Osteocyte (in vitro differentiated cells): ENCODE measurements at places on chromosomes 11 and 22.

GRCh38 chr11:74826901-74827300 is 78.3 kb downstream of the RNF169 start:
- no peak for DNase-seq

GRCh38 chr22:23070418-23071229 is at the start of gene GNAZ:
GNAZ (plus strand) TSS chr22:23070519; CDS start chr22:23095696, 25,177 bp downstream.
- no peak for DNase-seq

DNA sequence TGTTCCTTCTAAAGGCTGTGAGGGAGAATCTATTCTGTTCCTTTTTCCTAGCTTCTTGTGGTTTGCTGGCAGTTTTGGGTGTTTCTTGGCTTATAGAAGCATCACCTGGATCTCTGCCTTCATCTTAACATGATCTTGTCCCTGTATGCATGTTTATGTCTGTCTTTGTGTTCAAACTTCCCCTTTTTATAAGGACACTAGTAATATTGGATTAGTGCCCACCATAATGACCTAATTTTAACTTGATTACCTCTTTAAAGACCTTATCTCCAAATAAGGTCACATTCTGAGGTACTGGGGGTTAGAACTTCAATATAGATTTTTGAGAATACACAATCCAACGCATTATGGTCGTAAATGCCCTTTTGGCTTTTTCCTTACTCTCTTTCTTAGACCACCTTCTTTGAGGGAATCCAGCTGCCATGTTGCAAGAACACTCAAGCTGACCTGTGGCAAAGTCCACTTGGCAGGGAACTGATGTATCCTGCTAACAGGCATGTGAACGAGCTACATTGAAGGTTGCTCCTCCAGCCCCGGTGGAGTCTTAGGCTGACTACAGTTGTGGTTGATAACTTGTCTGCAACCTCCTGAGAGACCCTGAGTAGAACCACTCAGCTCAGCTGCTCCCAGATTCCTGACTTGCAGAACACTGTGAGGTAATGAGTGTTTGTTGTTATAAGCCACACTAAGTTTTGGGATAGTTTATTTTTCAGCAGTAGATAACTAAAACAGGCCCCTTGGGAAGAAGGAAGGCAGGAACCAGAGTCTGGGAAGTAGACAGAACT is 127.1 kb upstream of the OR9Q1 start:
- peak; percentile 27 for DNase-seq

DNA sequence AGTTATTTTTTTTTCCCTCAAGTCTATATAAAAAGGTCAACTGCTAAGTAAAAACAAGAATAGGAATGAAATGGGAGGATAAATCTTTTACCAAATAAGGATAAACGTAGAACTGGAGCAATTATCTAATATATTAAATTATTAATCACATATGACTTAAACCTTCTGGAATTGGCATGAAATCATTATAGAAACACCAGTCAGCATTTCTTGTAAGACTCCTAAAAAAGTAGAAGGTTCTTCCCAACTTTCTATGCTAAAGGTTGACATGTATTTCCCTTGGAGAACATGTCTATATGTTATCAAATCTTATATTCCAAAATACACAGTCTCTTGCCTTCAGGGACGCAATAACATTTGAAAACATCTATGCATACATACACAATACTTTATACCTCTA is 143.2 kb downstream of the SBF2 start:
- DNase-seq, result no peak

GRCh38 chr22:29060251-29060869 is 1.3 kb downstream of the C22orf31 start:
- DNase-seq, result no peak

DNA sequence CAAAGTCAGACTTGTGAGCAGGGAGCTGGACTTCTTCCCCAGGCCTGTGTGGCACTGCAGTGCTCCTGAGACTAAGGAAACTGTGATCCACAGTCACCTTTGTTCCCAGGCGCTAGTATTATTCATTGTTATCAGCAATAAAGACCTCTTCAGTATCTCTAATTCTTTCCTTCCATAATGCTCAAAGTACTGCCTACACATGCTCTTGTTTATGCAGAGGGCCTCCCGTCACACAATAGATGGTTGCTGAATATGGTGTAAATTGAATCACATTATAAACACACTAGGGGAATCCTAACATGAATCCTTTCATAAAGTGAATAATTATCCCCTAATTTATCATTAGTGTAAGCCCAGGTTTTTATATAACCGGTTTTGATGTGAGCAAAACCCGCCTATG is 493.3 kb downstream of the BUD13 start:
- DNase-seq, result no peak

GRCh38 chr22:22661275-22661674 is 16.9 kb downstream of the GGTLC2 start:
- no peak for DNase-seq

GRCh38 chr11:130103296-130103814 is 33.7 kb downstream of the APLP2 start:
- no peak for DNase-seq

DNA sequence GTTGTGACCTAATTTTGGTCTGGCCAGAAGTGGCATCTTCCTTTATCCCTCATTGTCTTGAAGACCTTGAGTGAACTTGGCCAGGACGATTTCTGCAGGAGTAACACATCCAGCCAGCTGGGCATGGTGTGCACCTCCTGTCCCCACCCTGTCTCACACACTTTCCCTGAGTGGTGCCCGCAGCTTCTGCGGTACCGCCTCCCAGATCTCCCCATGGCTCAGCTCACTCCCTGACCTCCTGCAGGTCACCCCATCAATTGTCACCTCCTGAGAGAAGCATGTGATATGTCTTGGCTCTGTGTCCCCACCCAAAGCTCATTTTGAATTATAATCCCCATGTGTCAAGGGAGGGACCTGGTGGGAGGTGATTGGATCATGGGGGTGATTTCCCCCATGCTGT is 50.2 kb upstream of the TP53I11 start:
- DNase-seq, result no peak

DNA sequence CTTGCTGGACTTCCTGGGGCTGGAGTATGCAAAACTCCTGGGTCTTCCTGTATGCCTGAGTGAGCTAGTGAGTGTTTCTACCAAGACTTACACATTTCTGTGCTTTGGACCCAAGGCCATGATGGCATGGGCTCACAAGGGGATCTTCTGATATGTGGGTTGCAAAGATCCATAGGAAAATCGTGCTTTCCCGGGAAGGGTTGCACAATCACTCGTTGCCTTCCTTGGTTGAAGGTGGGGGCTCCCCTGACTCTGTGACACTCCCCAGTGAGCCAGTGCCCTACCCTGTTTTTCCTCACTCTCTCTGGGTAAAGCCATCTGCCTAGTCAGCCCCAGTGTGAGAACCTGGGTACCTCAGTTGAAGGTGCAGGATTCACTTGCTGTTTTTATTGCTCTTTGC is 114.0 kb upstream of the CCDC179 start:
- DNase-seq, result no peak

DNA sequence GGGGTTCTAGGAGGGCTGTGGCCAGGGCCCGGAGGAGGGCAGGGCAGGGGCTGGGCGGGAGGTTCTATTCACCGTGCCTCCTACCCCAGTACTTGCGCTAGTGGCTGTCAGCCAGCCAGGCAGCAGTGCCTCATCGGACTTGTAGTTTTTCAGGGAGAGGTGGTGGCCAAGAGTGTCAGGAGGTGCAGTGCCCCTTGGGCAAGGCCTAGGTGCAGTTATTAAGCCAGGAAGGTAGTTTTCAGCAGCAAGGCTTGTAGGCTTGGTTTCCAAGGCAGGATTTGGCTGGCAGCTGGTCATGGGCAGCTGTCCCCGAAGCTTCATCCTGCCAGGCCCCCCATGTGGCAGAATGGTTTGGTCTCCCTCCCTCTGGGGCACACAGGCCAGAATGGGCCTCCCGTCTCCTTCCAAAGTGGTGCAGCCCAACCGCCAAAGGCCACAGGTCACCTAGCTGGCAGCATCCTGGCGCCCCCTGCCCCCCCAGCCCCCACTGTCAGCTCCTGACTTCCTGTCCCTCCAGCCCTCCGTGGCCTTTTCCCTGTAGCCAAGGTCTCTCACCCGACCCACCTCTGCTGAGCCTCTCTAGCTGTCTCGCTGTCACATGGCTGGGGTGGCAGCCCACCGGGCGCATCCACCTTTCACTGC is 8.5 kb downstream of the CCDC88B start:
- DNase-seq, result no peak

DNA sequence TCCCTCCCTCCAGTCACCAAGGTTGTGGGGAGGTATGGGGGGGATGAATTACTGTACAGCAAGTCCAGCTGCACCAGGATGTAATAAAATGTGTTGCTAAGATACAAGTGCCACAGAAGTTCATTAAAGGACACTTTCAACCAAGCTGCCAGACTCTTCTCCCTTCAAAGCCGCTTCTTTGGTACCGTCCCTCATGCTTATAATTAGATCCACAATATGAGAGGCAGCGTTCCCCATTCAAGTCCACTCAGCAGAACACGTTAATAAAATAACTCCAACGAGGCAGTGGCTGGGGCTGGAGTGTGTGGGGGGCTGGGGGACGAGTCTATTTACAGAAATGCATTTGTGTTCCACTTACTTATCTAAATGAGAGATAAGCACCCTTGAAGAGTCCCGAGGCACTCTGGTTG is 14.7 kb downstream of the PHF21B start:
- DNase-seq, result no peak

- no peak for DNase-seq
These were observed 73.1 kb downstream of the ELP4 start for GRCh38 chr11:31582697-31583096.

GRCh38 chr11:15584158-15584557 is 469.4 kb downstream of the INSC start:
- DNase-seq, result no peak

- DNase-seq, result no peak
These were observed 128.3 kb downstream of the NTM start for GRCh38 chr11:131498631-131499160.

DNA sequence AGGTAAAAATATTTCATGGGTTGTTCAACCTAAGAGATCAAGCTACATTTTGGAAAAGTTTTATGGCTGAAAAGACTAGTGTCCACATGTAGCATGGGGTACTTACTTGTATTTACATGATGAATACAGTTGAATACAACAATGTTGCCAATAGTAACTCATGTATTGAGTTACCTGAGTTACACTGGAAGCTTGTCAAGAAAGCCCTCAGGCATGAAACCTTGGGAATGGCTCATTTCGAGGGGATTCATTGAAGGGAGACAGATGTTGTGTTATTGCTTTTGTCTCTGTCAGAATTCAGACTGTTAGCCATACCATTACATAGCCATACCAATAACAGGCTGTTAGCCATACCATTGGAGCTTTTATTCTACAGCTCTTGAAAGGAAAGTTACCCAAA is 9.2 kb downstream of the OR51F2 start:
- no peak for DNase-seq

DNA sequence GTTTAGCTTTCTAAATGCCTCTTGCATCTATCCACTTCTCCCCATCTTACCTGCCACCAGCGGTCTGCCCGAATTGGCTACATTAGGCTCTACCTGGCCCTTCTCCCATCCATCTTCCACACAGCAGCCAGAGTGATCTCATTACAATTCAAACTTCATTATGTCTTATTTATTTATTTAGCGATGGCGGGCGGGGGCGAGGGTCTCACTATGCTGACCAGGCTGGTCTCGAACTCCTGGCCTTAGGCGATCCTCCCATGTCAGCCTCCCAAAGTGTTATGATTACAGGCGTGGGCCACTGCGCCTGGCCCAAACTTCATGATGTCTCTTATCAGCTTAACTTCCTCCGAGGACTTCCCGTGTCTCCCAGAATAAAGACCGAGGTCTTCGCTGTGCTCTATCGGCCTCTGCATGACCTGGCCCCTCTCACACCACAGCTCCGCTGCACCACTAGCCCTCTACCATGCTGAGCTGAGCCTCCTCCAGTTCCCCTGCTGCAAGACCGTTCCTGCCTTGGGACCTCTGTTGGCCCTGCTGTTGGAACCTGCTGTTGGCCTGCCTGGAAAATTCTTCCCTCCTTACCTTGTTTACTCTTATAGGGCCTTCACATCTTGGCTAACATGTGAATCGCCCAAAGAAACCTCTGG is 870 bp upstream of the CTTN start:
- no peak for DNase-seq

DNA sequence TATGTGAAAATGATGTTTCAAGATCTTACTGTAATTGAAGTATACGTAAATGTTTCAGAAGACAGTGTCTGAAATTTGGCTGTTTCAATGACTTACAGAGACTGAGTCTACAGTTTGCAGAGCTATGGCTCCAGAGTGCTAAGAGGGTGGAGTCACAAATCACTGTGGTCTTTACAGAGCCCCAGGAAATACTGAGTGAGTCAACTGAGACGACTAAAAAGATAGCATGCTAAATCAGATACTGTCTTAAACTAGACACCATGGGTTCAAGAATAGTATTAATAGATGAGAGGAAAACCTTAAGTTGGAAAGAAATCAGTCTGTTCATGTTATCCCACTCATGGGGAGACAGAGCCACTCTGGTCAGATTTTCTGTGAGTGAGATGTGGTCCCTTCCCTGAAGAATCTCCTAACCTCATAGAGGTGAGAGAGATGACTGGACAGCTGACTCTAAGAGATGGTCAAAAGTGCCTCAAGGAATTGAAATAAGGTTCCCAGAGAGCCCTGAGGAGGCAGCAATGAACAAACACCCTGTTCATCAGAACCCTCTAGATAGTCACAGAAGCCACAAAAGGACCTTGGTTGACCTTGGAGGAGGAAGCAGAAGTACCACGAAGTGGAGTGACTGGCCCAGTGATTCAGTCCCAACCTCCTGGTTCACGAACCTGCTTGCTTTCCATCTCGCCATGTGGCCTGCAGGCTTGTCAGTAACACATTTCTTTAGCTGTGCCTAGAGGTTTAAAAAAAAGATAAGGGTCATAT is 30.2 kb downstream of the C11orf91 start:
- peak; percentile 36 for DNase-seq

- DNase-seq, result no peak
These were observed 19.6 kb downstream of the FGF3 start for GRCh38 chr11:69799582-69799981.

DNA sequence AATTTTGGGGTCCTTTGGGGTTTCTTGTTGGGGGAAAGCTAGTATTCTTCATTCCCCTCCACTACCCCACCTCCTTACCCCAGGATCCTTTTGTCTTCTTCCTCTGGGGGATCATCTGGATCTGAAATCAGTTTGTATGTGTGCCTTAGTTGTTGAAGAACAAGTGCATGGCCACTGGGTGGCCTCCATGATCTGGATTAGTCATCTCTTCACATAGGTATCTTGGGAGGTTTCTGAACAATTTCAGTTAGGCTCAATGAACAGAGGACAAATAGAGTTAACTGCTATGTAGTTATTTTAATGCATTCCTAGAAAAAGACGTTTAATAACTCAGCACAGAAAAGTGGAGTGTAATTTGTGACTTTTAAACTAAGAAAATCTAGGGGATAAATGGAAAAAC is 7.1 kb upstream of the VWA5A start:
- DNase-seq, result no peak
